ENCODE measurements at places on chromosomes 7 and 10.

DNA sequence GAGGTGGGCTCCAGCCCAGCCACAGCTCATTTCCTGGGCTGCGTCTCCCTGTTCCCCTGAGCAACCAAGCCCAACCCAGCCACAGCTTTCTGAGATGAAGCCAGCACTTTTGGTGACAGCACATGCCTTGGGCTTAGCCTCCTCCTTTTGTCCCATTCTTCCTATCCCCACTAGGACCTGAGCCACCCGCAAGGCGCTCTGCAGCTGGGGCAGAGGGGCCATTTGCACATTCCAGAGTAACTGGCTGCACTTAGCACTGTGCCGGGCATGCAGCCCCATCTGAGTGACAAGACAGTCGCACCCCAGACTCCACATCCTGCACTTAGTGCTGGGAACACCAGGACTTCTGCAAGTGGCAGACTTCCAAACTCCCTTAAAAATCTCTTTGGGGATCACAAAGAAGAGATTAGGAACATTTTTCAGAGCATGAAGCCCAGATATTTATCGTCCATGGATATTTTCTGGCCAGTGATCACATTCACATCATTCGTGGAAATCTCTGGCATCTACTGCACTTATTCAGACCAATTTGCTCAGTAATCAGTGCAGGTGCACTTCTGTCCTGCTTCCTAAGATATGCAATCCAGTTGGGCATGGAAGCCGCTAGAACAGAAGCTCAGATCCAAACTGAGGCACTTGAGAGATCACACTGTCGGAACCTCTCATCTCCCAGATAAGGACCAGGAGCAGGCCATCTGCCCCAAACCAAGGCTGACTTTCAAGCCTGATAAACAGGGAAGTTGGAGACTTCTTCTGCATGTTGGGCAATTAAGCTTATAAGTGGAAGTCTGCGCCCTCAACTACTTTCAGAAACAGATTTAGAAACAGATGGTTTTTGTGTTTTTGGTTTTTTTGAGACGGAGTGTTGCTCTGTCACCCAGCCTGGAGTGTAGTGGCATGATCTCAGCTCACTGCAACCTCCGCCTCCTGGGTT is 26.4 kb downstream of the CHST15 start:
- no peak for DNase-seq

DNA sequence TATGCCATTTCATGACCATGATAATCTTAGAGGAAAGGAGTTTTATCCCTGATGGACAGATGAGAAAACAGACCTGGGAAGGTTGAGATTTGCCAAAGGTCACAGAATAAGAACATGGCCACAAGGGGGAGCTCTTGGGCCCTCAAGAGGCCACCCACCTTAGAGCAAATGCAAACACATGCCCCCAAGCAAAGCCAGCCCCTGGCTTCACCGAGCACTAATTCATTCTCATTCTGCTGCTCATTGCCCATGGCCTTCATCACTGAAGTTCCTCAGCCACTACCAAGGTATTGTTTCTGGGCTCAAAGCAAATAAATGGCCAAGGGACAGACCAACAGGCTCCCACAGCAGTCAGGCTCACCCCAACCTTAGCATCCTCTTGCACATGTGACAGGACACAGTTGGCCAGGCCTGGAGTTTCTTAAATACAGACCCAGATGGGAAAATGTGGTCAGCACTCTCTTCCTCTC is 44.2 kb downstream of the PDLIM1 start:
- DNase-seq: peak; percentile 18

DNA sequence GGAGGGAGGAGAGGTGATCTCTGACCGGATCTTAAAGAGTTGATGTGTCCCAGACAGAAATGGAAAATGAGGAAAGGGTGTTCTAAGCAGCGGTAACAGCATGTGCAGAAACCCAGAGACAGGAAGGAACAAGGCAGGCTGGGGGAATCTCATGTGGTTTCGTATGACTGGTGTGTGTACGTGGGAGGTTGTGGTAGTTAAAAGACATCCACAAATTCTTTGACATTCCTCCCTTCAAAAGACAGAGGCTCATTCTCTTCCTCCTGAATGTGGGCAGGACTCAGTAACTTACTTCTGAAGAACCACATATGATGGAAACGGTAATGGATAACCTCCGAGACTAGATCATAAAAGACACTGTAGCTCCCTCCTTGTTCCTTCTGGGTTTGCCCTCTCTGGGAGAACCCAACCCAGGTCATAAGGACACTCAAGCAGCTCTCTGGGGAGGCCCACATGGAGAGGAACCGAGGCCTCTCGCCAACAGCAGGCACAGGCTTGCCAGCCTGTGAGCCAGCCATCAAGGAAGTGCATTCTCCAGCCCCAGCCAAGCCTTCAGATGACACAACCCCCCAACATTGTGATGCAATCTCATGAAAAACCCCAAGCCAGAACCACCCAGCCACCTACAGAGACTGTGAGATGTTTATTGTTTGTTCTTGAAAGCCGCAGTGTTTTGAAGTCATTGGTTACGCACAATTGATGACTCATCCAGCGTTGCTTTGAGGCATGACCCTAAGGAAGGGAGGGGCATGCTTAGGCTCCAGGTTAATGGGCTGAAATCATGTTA is 116.0 kb downstream of the SLIT1 start:
- DNase-seq: no peak

DNA sequence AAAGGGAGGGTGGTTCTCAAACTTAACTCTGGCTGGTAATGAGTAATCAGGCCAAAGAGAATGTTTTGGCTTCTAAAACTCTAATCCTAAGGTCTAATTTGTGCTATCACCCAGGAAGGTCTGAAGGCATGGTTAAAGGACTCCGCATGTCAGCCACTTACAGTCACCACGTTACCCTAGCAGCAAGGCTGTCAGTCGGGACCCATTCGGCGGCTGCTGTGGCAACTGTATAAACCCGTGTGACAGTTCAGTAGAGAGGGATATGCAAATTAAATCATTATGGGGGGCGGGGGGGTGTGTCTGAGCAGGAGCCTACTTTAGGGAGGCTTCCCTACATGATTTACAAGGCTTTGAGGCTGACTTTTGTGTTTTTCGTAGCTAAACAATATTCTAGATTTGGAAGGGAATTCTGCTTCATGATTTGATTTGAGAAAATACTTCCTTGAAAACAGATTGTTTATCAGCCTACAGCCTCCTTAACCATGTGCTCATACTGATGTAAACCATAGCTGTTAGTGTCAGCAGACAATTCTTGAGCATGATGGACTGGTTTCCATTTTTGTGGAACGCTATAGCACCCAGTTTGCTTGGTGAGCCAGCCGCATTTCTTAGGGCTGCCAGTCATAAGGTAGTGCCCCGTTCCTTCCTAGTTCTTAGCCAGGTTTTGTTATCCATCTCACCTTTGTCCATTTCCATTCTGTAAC is 284.4 kb downstream of the USP6NL start:
- no peak for DNase-seq

- DNase-seq: no peak
Observed at GRCh38 chr7:101754424-101755159, 62.8 kb upstream of the CUX1 start.

- no peak for DNase-seq
Observed at GRCh38 chr7:150716939-150717338, 526 bp downstream of the GIMAP1 start.

DNA sequence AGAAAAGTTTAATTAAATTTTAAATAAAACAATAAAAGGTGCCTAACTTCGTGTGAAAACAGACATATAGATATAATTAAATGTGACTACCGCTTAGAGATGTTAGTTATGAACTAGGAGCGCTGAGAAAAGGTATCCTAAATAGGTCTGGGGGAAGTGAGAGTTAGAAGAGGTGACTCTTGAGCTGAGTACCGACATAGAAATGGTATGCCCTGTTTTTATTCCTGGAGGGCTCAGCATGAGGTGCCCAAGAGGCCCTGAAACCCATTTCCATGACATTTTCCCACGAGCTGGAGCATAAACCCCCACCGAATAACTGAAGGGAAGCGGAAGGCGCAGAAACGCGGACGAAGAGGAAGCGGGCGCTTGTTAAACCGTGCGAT is 433 bp upstream of the STARD3NL start:
- DNase-seq: no peak

- no peak for DNase-seq
Observed at GRCh38 chr10:123526356-123527064, 139.6 kb upstream of the GPR26 start.

GRCh38 chr10:20166096-20166675 is 350.0 kb downstream of the PLXDC2 start:
- DNase-seq: no peak

GRCh38 chr7:2376351-2377154 is 21.9 kb downstream of the EIF3B start:
- no peak for DNase-seq

DNA sequence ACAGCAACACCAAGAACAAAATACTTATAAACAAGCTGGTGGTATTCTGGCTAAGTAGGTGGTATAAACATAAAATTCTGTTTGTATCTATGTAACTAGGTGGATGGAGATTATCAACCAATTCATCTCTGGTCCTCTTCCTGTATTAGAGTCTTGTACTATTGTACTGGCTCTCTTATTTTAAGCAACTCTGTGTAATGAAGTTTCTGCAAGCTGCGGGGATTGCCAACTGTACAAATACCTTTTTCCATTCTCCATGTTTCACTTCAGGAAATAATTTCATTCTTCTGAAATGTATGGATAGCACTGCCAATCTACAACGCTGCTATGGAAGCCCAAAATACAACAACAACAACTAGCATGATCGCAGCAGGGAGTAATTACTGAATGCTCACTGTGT is 44.8 kb downstream of the JAZF1 start:
- no peak for DNase-seq

- DNase-seq: no peak
Observed at GRCh38 chr10:56880606-56881005, 519.5 kb upstream of the ZWINT start.

DNA sequence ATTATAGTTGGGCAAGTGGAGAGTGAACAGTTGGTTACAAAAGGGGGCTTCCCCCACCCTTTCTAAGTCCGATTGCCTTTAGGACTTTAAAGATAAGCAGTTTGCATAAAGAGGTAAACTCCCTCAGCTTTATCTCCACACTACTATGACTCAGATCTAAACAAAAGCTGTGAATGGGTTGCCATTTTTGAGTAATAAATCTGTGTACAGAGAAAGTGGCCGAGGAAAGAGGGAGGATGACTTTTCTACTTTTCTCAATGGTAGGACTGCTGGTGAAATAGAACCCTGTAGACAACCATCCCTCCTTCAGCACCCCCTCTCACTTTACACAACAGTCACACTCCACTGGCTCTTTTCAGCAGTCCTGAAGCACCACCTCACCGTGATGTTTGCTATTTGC is 71.2 kb downstream of the DNMBP start:
- no peak for DNase-seq

DNA sequence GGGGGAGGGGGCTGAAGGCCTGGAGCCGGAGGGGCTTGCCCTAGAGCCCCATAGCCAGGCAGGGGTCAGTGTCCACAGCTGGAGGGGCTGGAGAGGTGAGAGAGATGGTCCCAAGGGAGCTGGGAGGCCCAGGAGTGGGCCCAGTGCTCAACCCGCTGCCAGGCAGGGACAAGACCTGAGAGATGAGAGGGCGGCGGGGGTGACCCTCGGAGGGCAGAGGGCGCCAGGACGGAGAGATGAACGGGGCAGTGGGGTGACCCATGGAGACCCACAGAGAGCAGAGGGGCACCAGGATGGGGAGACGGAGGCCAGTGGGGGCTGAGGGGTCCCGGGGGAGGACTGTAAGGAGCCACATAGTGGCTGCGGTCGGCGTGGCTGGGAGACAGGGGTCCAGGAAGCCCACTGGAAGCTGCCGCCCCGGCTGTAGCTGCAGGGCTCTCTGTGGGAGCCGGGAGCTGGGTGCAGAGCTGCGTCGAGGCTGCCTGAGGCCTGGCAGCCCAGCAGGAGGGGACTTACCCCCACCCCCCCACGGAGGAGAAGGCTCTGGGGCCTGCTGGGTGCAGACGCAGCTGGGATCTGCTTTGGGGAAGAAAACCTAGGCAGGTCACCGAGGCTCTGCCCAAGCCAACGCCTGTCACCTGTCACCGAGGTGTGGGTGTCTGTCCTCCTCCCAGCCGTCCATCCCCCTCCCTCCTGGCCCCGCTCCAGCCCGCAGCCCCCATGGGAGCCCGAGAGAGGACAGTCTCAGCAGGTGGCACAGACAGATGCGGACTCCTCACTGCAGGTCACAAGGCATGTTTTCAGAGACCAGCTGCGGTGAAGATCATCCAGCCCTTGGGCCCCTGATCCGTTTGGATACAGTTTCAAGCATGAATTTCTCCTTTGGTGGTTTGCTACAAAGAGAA is 25.1 kb downstream of the PWWP2B start:
- DNase-seq: no peak

GRCh38 chr7:11427686-11428273 is 404.2 kb downstream of the THSD7A start:
- DNase-seq: no peak

- no peak for DNase-seq
Observed at GRCh38 chr7:78953726-78954363, 499.6 kb downstream of the MAGI2 start.

- no peak for DNase-seq
Observed at GRCh38 chr7:14836006-14836405, 66.5 kb downstream of the DGKB start.

GRCh38 chr10:18351421-18351820 is 211.2 kb downstream of the CACNB2 start:
- no peak for DNase-seq

DNA sequence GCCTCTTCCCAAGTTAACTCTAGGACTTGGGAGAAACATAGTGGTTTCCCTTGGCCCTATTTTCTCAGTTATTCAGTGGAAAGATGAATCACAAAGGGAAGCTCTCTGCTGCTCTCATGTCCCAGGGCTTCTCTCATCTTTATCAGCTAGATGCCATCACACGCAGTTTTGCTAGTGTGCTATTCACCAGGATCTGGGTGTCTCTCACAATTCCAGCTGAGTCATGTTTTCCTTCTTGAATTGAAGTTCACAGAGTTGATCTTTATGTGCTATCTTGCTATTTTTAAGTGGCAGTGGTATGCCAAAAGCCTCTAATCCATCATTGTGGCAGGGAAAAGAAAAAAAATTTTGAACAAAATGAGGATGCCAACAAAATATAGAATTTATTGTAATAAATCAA is 101.3 kb downstream of the TWIST1 start:
- no peak for DNase-seq

DNA sequence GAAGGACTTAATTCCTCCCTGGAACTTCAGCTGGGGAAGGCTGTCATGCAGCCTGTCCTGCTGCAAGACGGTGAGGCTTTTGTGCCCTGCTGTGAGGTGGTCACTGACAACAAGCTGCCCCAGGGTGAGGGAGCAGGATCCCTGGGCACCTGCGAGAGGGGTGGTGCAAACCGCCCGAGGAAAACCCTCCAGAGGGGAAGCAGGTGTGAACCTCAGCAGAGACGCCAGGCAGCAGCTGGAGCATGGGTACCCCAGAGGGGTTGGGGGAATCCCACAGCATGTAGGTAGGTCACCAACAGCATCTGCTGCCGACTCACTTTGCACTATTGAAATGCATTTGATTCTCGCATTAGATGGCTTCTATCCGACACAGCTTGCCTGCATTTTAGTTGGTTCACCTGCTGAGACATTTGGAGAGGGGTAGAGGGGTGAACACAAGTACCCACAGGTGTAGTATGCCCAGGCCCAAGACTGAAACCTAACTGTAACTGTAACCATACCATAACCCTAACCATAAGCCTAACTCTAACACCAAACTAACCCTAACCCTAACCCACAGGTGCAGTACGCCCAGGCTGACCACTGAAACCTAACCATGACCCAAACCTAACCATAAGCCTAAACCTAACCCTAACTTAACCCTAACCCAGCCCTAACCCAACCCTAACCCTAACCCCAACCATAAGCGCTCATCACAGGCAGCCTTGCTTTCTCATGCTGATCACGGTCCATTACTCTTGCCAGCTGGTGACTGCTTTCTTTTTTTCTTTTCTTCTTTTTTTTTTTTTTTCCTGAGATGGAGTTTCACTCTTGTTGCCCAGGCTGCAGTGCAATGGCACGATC is 85.9 kb downstream of the ELFN1 start:
- DNase-seq: no peak

Measured in T-helper 17 cell (primary cell).